Ascending aorta (tissue), 2 donors: ENCODE measurements at places on chromosomes 16 and 17.
A peak's percentile ranks its signal among the peaks of the same experiment; 100 is the strongest.

- peaks cover 64% of the 10 kb centered on the region for H3K36me3 ChIP-seq
- peak overlapping the region; percentile 72 for H3K27ac ChIP-seq
- H3K4me1 ChIP-seq, result peaks cover 51% of the 10 kb centered on the region
- no peaks in the 10 kb centered on the region for H3K27me3 ChIP-seq
- DNase-seq, result no peak
Measured at GRCh38 chr16:15820837-15821236, 36.0 kb downstream of the MYH11 start.

DNA sequence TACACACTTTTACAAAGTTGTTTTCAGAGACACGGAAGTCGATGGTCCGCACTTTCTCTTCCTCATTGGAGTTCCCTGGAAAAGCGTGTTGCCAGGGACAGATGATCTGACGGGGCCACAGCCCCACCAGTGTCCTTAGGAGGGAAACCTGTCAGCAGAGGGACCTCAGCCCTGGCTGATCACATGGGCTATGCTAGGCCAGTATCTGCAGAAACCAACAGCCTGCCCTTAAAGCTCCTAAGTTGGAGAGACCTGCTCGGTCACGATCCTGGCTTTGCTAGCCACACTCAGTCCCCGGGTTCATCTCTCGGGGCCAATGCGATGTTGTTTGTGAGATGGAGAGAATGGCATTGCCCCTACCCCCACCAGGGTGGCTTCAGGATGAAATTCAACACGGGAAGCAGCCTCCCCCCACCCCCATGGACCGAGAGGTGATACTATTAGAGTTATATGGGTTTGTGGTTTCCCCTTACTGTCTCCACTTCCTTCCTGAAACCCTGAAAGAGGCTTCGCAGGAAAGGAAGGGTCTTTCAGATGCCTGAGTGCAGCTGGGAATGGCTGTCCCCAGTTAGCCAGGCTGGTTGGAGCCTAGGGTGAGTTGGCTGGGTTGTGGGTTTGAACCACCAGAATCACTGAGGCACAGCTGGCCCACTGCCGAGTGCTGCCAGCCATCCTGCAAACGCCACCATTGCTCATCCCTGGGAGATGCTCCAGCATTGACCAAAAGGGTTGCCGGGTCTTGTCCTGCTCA, 16.6 kb downstream of the RMI2 start:
- DNase-seq, result no peak
- no peaks in the 10 kb centered on the region for H3K36me3 ChIP-seq
- H3K27me3 ChIP-seq, result no peaks in the 10 kb centered on the region
- no peak overlapping the region for H3K27ac ChIP-seq
- H3K4me1 ChIP-seq, result peaks cover 3% of the 10 kb centered on the region
- H3K4me3 ChIP-seq, result no peak overlapping the region

- no peak overlapping the region for H3K4me3 ChIP-seq
- H3K27me3 ChIP-seq, result no peaks in the 10 kb centered on the region
- no peaks in the 10 kb centered on the region for H3K36me3 ChIP-seq
- DNase-seq, result no peak
- H3K4me1 ChIP-seq, result no peaks in the 10 kb centered on the region
Measured at GRCh38 chr16:21075252-21075651, 75.4 kb downstream of the DNAH3 start.

DNA sequence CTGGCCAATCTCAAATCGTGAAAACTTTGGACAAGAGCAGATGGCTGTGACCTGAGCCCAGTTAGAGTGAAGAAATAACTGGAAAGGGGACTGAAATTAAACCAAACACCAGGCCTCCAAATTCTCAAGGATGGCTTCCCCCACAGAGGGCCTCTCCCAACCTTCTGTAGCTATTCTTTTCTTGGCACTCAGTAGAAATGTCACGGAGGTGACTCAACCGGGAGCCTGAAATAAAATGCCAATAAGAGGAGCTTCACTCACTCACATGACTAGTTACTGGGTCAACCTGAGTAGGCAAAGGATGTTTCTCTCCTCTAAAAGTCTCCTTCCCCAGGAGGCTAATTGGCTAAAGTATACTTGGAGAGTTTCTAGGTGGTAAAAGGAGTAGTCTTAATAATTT, 230.7 kb downstream of the MAF start:
- no peaks in the 10 kb centered on the region for H3K27me3 ChIP-seq
- no peaks in the 10 kb centered on the region for H3K36me3 ChIP-seq
- H3K4me3 ChIP-seq, result no peak overlapping the region
- DNase-seq, result no peak

GRCh38 chr16:53612003-53612402, 91.7 kb downstream of the RPGRIP1L start:
- no peaks in the 10 kb centered on the region for H3K27me3 ChIP-seq
- no peak overlapping the region for H3K4me3 ChIP-seq
- DNase-seq, result no peak
- no peaks in the 10 kb centered on the region for H3K4me1 ChIP-seq

- no peak for DNase-seq
- no peaks in the 10 kb centered on the region for H3K27me3 ChIP-seq
- H3K36me3 ChIP-seq, result peaks cover 3% of the 10 kb centered on the region
- no peaks in the 10 kb centered on the region for H3K4me1 ChIP-seq
- no peak overlapping the region for H3K27ac ChIP-seq
Measured at GRCh38 chr17:75642182-75642783, 9.0 kb downstream of the SMIM5 start.

- DNase-seq, result no peak
- no peak overlapping the region for H3K27ac ChIP-seq
- peaks cover 15% of the 10 kb centered on the region for H3K36me3 ChIP-seq
- H3K4me3 ChIP-seq, result no peak overlapping the region
Measured at GRCh38 chr17:3574231-3574630, 16.6 kb upstream of the TRPV3 start.

DNA sequence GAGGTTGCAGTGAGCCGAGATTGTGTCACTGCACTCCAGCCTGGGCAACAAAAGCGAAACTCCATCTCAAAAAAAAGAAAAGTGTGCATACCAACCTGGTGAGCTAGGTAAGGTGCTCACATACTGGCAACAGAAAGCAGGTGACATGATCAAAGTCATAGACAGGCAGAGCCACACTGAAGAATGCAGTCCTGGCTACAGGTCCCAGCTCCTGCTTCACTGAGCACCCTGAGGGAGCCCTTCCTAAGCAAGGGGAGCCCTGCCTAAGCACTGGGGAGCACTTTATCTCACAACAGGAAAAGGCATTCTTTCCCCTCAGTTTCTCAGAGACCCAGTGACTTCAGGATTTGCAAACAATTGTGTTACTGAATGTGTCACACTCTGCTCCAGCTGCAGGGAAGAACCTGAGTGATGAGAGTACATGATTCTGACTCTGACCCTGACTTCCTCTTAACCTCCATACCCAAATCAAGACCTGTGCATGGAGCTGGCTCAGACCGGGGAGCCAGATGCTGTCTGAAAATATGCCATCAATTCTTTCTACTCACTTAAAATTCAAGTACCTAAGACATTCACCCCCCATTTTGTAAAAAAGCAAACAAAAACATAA, 40.5 kb downstream of the ANKRD11 start:
- H3K27ac ChIP-seq, result no peak overlapping the region
- no peak overlapping the region for H3K4me3 ChIP-seq
- no peaks in the 10 kb centered on the region for H3K27me3 ChIP-seq
- no peak for DNase-seq
- peaks cover 42% of the 10 kb centered on the region for H3K4me1 ChIP-seq
- no peaks in the 10 kb centered on the region for H3K36me3 ChIP-seq

DNA sequence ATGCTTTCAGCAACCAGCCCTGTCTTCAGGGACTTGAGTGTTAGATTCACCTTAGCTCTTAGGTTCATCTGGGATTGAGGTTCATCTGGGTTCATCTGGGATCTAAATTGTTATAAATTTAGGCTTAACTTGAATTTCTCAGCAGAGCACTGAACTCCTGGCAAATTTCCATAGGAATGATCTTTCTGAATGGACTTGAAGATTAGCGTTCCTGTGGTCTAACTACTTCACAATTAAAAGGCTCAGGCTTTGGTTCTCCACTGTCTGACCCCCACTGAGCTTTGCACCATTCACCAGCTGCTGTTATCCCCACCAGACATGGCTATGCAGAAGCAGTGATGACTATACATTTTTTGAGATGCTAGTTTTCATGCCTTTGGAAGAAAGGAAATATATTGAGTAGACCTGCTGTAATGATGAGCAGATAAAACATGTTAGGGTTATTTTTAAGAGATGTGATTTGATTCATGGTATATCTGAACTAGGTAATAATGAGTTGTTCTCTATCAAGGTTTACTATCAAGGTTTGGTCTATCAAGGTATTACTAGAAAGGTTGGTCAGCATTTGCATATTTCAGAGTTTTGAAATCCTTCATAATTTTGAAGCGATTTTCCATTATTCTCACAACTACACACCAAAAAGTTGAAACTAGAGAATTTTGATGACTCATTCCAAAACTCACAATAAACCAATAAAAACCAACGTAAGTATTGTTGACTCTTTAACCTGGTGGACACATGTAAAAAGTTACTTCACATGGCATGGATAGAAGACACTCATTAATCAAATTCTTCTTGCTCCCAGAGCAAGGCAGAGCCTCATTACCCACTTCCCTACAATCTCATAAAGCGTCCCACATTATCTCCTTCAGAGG, 71.7 kb downstream of the SNX11 start:
- no peaks in the 10 kb centered on the region for H3K27me3 ChIP-seq
- H3K4me1 ChIP-seq, result no peaks in the 10 kb centered on the region
- no peak for DNase-seq

GRCh38 chr17:79364315-79365094, 246.3 kb downstream of the RBFOX3 start:
- H3K4me3 ChIP-seq, result no peak overlapping the region
- H3K27ac ChIP-seq, result no peak overlapping the region
- no peaks in the 10 kb centered on the region for H3K27me3 ChIP-seq
- no peaks in the 10 kb centered on the region for H3K36me3 ChIP-seq
- no peak for DNase-seq

DNA sequence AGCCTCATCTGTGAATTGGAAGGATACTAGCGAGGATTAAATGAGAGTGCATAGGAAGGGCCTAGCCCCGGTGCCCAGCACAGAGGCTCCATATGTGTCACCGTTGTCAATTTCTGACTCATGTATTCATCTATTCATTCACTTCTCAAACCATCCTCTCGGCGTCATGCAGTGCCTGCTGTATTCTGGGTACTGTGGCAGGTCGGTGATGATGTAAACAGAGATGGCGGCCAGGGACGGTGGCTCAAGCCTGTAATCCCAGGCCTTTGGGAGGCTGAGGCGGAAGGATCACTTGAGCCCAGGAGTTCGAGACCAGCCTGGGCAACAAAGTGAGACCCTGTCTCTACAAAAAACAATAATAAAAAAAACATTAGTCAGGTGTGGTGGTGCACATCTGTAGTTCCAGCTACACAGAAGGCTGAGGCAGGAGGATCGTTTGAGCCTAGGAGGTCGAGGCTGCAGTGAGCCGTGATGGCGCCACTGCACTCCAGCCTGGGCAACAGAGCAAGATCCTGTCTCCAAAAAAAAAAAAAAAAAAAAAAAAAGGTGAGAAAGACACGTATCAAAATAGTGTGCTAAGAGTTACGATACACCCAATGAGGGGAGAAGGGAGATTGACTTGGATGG, 4.3 kb upstream of the PPP1R1B start:
- no peak overlapping the region for H3K4me3 ChIP-seq
- H3K36me3 ChIP-seq, result no peaks in the 10 kb centered on the region
- peaks cover 12% of the 10 kb centered on the region for H3K27me3 ChIP-seq
- peak; percentile 60 for DNase-seq
- peaks cover 7% of the 10 kb centered on the region for H3K4me1 ChIP-seq

DNA sequence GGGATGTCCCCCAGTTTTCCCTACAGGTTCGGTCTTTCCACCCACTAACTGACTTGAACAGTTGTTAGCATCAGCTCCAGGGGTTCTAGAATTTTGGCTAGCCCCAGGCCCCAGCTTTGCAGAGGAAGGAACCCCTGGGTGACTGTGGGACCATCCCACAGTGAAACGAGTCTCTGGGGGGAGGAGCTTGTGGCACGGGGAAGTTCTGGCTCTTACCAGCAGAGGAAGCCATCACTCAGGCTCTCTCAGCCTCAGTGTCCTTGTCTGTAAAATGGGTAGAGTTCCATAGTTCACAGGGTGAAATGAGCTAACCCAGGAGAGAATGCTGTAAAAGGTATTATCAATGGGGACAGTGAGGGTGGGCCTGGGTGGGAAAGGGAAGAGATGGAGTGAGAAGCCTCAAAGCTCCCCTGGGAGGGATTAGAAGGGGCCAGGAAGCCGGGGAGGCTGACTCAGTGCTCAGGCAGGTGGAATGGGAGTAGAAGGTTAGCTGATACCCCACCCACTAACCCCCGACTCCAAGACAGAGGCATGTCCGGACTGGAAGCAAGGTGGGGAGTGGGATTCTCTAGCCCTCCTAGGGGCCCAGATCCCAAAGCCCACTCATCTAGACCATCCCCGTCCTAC, 30.9 kb upstream of the CDC42EP4 start:
- H3K27ac ChIP-seq, result peak overlapping the region; percentile 83
- H3K27me3 ChIP-seq, result no peaks in the 10 kb centered on the region
- no peak for DNase-seq
- peaks cover 36% of the 10 kb centered on the region for H3K4me1 ChIP-seq
- H3K36me3 ChIP-seq, result no peaks in the 10 kb centered on the region

DNA sequence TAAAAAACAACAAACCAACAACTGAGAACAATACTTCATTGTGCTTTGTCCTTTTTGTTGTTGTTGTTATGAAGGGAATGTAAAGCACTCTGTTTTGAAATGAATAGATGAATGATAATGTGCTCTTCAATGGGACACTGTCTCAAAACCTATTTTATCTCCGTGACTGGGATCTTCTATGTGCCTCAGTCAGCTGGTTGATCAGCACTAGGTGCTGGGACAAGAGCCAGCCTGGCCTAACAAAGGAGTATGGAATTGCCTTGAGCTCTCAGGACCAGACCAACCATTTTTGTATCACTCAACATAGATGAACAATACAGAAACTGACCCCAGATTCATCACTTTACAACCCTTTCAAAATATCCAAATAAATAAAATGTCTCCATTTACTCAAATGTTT, 440.2 kb downstream of the KCNJ2 start:
- no peak overlapping the region for H3K4me3 ChIP-seq
- DNase-seq, result no peak
- no peaks in the 10 kb centered on the region for H3K36me3 ChIP-seq
- no peaks in the 10 kb centered on the region for H3K4me1 ChIP-seq

DNA sequence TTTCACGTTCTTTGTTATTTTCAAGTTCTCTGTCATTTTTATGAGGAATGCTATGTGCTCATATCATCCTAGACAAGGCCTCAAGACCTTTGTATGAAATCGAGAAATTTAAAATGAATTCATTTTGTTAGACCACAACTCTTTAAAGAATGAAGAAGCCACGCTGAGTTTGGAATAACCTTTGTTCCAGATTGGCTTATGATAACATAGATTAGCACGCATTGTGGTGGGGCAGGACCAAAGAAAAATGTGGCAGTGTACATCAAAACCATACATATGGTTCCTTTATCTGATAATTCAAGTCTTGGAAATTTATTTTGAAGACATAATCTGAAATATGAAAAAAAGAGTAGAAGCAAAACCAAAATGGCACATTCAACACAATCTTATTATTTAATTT, 2.2 kb downstream of the HSD17B2 start:
- no peak for DNase-seq
- no peaks in the 10 kb centered on the region for H3K4me1 ChIP-seq
- H3K27ac ChIP-seq, result no peak overlapping the region
- no peak overlapping the region for H3K4me3 ChIP-seq
- H3K27me3 ChIP-seq, result no peaks in the 10 kb centered on the region
- H3K36me3 ChIP-seq, result no peaks in the 10 kb centered on the region

GRCh38 chr16:82379551-82379950, 209.5 kb upstream of the MPHOSPH6 start:
- no peaks in the 10 kb centered on the region for H3K4me1 ChIP-seq
- no peak overlapping the region for H3K27ac ChIP-seq
- no peaks in the 10 kb centered on the region for H3K27me3 ChIP-seq
- no peak overlapping the region for H3K4me3 ChIP-seq
- DNase-seq, result no peak

GRCh38 chr17:48908853-48909394, 717 bp downstream of the UBE2Z start:
- H3K27me3 ChIP-seq, result no peaks in the 10 kb centered on the region
- H3K4me3 ChIP-seq, result peak overlapping the region; percentile 75
- DNase-seq, result peak; percentile 16
- peak overlapping the region; percentile 96 for H3K27ac ChIP-seq
- H3K36me3 ChIP-seq, result peaks cover 8% of the 10 kb centered on the region
